Mesothelial cell of epicardium (in vitro differentiated cells): ENCODE measurements at places on chromosomes 7 and 10.

GRCh38 chr10:79055892-79056291 lies 12.9 kb upstream of the ZMIZ1 start:
- no peak for DNase-seq

- DNase-seq: no peak
Measured at GRCh38 chr7:75988568-75989499, 5.6 kb downstream of the TMEM120A start.

DNA sequence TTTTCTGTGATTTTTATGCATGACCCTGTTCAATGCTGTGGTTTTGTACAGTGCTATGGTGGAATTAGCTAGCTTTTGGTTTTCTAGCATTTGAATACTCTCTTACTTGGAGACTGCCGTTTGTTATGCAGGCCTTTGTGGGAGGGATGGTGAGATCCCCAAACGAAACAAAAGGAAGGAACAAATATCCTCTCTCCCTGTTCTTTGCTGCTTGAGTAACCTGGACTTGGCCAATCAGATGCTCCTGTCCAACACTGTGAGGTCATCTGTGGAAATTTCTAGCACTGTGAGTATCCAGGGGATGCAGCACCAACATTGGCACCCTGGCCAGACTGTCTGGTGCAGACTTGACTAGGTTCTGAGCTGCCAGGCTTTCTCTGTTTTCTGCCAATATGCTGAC lies 314.4 kb downstream of the ANKRD30A start:
- no peak for DNase-seq

DNA sequence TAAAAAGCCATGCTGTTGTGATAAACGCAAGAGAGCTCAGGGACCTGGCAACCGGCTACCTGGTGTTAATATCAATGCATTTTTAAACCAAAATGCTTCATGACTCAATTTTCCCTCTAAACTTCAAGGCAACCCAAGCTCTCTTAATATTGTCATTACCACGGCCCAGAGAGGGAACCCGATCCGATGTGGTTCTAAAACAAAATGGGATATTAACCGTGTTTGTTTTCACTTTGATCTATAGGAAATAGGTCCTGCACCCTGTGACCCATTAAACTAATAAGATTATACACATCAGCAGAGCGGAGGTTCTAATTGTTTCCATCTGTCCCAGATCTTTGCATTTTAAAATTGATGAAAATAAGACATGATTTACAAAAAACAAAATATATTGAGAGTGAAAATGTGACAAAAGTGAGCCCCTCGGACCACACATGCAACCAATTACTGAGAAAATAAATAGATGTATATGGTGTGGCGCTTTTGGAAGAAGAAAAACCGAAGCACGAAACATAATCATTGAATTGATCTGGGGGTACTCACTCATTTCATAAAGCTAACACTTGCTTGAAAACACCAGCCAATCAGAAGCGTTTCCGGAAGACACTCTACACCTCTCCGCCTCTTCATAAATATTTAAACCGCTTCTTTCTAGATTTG lies 290.3 kb upstream of the NFE2L3 start:
- no peak for DNase-seq

- no peak for DNase-seq
Measured at GRCh38 chr10:14613588-14613920, 161.1 kb downstream of the FAM107B start.

DNA sequence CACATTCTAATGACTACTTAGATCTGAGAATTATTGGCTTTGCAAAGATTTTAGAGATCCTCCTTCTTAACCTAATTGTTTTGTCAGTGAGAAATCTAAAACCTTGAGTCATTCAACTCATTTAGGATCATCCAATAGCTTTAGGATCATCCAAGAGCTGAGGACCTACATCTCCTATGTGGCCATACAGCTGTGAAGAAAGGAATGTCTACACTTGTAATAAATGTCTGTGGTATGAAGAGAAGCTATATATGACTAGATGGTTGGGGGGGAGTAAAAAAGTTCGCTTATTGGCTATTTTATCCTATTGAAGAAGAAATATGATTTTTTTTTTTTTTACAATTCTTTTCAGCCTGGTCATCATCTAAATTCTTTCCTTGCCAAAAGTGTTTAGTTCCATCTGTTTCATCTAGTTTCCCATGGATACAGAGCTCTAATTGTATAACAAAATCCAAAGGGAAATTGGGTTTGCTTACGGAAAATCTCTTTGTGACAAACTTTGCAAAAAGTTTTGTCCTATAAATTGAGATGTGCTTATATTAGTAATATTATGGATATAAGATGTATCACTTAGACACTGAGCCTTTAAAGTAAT lies 196.7 kb downstream of the PRKG1 start:
- no peak for DNase-seq

DNA sequence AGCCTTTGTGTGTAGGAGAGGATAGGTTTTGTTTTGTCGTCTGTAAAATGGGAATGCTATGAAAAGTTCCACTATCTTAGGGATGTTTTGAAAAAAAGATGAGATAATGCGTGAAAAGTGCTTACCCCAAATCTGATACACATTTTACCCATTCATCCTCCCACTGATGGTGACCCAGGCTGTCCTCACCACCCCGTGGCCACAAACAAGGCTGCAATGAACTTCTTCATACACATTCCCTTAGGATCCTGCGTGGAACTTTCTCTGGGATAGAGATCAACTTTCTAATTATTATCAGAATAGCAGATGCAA lies 399 bp upstream of the OGDHL start:
- no peak for DNase-seq

DNA sequence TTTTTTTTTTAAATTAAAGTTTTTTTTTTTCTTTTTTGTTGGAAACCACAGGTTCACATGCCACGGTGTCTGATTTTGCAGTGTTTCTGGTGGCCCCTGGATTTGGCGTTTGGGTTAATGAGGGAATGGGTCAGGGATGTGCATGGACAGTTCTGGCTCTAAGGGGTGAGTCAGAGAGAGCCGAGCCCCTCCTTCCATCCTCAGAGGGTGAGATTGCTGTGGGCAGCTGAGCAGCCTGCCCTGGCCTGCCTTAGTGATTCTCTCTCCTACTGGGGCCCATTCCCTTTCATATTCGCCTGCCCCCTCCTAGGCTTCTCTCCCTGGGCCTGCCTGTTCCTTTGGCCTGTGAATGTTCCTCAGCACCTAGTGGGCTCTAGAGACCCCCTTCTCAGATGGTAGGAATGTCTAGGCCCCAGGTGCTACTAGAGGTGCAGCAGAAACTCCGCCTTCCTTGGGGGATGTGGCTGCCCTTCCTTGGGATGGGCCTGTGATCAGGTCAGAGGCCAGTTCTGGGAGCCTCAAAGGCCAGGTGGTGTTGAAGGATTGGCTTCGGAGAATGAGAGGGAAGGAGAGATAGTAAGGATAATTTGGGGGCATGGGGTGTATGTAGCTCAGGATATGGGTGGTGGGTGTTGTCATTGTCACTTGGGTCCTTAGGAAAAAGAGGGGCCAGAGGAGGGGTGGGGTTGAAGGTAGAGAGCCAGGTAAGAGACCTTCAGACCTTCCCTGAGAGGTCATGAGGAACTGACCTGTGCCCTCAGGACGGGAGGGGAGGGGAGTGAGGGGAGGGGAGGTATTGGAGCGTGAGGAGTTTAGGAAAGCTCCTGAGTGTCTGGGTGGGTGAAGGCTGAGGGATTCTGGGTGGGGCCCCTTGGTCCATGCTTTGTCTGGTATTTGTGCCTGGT lies 19.8 kb downstream of the TSPAN14 start:
- no peak for DNase-seq

- no peak for DNase-seq
Measured at GRCh38 chr10:125781374-125781773, 5.8 kb upstream of the MMP21 start.
